AG04450 (cell line): ENCODE measurements at places on chromosomes 5 and 9.

GRCh38 chr5:32601623-32602295 is 16.4 kb downstream of the SUB1 start:
- DNase-seq = no peak

DNA sequence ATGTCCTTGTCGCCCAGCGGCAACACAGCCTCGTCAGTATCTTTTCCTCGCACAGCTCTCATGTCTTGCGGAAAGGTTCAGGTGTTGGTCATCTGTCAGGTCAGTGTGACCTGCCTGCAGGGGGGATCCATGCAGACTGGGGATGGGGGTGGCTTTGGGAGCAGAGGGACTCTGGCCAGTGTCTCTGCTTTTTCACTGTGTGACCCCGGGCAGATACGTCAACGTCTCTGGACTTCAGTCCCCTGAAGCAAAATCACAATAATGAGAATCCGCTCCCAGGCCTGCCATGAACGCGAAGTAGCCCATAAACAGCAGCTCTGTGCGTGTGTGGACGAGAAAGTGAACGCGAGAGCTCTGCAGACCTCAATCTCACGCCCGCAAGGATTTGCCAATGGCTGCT is 75.7 kb upstream of the FCN1 start:
- no peak for DNase-seq

GRCh38 chr9:77947651-77948050 is 84.0 kb downstream of the GNAQ start:
- DNase-seq = no peak

DNA sequence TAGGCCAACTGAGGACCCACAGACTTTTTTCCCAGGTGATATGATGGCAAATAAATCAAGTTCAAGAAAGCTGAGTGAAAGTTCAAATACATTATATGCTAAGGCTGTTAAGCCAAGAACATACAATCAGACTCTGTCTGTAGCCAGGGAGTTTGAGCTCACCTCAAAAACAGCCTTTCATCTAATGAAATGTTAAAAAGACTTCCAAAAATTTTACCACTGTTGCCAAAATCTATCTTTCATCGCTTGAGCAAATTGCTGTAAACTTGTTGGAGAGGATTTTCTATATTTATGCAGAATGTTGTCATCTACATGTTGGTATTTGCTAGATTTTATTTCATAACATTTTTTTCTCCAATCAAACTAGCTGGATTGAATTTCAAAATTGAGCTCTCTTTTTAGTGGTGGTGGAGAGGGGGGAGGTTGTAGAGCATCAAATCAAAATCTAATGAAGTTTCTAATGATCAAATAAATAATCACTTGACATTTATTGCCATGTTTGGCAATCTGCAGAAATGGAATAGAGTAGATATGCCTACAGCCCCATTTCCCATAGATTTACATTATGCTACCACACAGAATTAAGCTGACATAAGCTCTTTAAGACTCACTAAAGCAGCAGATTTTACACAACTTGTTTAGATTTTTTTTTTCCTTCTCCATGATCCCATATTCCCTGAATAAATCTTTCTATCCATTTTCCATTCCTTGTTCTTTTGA is 828.9 kb upstream of the ZNF608 start:
- no peak for DNase-seq

GRCh38 chr5:82354543-82354942 is 76.4 kb upstream of the RPS23 start:
- DNase-seq = no peak

DNA sequence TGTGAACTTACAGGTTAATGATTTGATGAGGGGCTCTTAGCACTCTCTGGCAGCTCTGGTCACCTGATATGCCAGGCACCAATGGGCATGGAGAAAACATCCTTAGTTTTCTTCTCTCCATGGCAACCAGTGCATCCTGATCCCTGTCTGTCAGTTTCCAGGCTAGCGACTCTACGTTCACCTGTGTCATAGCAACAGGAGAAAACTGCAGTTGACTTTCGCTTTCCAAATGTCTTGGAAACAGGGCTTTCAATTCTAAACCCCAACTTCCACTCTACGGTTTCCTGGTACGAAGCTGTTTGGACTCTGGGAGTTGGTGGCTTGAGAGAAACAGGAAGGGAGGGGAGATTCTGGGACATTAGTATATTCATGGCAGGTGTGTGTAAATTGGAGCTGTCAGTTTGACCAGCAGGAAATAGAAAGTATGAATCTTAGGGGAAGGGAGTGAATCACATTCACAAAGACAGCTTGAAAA is 74.4 kb downstream of the SLC28A3 start:
- DNase-seq = no peak

DNA sequence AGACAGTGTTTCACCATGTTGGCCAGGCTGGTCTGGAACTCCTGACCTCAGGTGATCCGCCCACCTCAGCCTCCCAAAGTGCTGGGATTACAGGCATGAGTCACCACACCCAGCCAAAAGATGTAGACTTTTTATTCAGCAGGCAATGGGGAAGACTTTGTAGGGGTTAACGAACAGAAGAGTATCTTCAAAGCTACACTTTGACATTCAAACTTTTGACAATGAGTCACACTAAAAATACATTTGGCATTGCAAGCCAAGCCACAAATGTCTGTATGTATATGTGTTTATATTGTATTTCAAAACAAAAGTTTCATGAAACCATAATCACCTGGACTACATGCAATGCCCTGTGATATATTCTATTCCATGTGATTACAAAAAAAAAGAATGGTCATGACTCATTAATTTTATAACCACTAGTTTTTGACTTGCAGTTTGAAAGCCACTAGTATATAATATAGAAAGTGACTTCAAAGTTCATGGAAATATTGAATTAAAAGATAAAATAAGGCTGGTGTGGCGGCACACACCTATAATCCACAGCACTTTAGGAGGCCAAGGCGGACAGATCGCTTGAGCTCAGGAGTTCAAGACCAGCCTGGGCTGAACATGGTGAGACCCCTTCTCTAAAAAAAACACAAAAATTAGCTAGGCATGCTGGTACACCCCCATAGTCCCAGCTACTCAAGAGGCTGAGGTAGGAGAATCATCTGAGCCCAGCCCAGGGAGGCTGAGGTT is 8.3 kb downstream of the DIMT1 start:
- peak; percentile 63 for DNase-seq

DNA sequence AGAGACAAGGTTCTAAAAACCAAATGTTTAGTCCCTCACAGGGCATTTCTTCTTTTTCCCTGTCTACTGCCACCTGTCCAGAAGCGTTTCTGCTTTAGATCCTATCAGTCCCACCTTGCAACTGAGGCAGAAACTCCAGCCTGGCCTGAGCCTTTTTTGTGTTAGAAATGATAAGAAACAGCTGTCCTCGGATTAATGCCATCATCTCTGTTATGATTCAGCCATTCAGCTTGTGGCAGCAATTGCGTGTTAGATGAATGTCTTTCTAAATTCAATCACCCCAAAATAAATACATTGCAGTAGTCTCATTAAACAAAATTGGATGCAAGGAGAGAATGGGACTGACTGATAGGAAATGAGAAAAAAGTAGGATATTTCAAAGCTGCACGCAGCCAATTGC is 28.3 kb upstream of the FRMPD1 start:
- DNase-seq = no peak

DNA sequence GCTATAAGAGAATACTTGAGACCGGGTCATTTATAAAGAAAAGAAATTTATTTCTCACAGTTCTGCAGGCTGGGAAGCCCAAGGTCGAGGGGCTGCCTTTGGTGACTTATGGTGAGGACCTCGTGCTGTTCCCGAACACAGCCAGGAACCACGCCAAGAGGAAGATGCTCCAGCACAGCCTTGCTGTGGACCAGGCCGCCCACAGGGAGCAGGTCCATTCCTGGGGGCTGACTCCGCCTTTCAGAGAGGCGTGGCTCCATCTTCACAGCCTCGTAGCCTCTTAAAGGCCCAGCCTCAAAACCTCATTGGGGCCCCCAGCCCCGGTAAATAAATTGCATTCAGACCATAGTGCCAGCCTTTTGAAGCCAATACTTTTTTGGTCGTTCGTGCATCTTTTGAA is 93.5 kb upstream of the CACNA1B start:
- DNase-seq = no peak

- DNase-seq = no peak
These were observed 578.7 kb upstream of the ZNF462 start for GRCh38 chr9:106284296-106284695.

DNA sequence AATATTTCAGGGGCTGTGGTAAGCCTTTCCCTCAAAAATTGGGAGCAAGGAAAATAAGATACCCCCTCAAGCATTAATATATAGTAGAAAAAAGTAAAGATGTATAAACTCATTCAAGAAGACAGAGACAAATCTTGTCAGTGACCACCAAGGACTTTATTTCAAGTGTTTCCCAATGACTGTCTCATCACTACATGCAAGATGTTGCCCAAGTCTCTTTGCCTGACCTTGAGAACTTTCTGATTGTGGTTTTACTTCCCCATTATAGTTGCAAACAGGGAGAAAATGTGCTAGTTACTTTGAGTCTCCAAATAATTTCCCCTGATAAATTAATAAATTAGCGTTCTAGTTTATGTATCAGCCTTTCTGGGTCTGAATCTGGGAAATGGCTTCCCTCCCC is 4.0 kb upstream of the SLC46A2 start:
- DNase-seq = no peak

GRCh38 chr5:139446956-139447779 is 7.8 kb upstream of the DNAJC18 start:
- no peak for DNase-seq

DNA sequence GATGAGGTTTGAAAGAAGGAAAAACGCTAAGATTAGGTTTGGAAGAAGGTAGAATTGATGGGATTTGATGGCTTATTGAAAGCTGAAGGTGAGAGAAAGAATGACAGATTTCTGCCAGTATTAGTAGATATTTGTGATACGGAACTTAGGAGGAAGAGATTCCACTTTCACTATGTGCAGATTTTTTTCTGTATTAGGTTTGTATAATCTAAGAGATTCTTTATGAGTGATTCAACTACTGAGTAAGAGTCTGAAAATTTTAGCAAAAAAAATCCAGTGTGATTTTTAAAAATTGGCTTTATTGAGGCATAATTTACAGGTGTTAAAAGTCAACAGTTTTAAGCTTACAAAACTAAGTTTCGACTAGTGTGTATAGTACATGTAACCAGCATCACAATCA is 54.1 kb downstream of the AP3S1 start:
- DNase-seq = no peak

- no peak for DNase-seq
These were observed 699.0 kb downstream of the MAT2B start for GRCh38 chr5:164204338-164204946.

- DNase-seq = no peak
These were observed 479.4 kb downstream of the AGTPBP1 start for GRCh38 chr9:85262333-85262732.

GRCh38 chr5:56429110-56429561 is 196.0 kb upstream of the ANKRD55 start:
- DNase-seq = no peak

DNA sequence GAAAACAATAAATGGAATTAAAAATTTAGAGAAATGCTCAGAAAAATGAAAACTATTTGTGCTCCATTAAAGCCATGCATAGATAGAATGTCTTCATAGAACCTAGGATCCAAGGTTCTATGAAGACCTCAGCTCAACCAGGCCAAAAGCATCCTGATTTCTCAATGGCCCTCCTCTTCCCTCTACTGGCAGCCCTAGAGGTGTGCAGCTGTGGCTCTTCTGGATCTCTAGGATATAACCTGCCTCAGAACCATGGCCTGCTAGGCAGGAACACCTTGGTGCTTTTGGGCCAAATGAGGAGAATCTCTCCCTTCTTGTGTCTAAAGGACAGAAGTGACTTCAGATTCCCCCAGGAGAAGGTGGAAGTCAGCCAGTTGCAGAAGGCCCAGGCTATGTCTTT is 15.1 kb downstream of the IFNA1 start:
- DNase-seq = no peak

DNA sequence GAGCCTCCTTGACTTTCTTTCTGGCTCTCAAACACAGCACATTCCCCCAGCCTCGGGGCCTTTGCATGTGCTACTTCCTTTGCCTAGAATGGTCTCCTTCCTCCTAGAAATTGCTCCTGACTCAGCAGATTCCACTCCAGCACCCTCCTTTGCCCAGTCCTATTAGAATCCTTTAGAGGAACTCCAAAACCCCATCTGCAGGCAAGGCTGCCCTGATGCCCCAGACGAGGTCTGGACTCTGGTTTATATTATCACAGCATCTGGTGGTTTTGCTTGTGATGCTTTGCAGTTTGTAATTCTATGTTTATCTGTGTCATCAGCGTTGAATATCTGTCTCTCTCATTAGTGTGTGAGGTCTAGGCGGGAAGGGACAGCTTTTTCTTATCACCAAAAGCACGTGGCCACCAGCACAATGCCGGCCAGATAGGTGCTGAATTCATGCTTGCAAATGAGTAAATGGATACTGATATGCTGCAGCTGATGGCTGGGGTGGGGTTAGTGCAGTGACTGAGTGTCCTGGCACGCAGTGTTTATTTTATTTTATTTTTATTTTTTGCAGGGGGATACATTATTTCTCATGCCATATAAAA is 30.0 kb upstream of the ANKH start:
- DNase-seq = peak; percentile 81

DNA sequence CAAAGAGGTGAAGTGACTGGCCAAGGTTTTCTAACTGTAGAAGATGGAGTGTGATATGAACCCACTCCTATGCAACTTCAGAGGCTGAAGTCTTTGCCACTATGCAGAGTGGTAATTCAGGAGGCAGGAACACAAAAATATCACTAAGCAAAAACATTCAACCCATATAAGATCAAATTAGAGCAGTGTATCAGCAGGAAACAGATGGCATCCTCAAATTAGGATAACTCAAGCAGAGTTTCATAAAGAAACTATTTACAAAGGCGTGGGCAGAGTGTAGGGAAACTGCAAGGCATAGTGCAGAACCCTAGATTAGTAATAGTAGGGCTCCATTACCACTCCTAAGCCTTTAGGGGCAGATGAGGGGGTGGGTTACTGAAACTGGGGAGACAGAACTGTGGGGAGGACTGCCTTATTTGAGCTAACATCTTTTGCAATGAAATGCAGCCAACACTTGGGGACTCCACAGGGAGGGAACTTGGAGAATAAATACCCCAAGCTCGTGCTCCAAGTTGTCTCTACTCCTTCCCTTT is 72.2 kb downstream of the PTTG1 start:
- DNase-seq = no peak

- peak; percentile 52 for DNase-seq
These were observed 92.2 kb upstream of the MAMDC2 start for GRCh38 chr9:69951411-69951810.
